Motor neuron (in vitro differentiated cells): ENCODE measurements at places on chromosomes 2 and 18. TPM values are rescaled to one million over a fixed set of nuclear protein-coding genes. Genes with fewer than 3 reads are reported as not detected.
A peak's percentile ranks its signal among the peaks of the same experiment; 100 is the strongest.

The HNMT gene
- total RNA-seq, result 1.3 and 2.1 TPM in 2 replicates

GRCh38 chr2:99461828-99462483, 27.9 kb downstream of the REV1 start:
- ATAC-seq, result no peak

DNA sequence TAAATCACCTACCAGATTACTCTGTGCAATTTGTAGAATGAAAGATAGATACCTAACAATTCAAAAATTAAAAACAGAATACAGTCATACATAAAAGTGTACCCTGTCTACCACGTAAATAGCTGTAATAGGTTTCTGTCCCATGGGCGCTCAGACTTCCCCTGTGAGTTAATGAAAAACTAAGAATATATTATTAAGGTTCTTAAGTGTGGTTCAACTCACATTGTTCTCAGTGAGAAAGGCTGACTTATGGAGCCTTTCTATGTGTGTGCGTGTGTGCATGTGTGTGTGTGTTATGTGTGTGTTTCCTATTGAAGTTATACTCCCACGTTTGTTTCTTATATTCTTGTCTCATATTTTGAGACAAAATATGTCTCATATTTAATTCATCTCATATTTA, 114.6 kb upstream of the CD302 start:
- ATAC-seq, result no peak

- ATAC-seq, result no peak
Measured at GRCh38 chr18:73316513-73316912, 448.7 kb upstream of the NETO1 start.

- ATAC-seq, result no peak
Measured at GRCh38 chr2:169637620-169638019, 53.5 kb downstream of the PPIG start.

- ATAC-seq, result peak; percentile 52
Measured at GRCh38 chr2:27954771-27955383, 64.3 kb downstream of the BABAM2 start.

The PSTPIP2 gene
- 6.0 and 7.0 TPM in 2 replicates for total RNA-seq

DNA sequence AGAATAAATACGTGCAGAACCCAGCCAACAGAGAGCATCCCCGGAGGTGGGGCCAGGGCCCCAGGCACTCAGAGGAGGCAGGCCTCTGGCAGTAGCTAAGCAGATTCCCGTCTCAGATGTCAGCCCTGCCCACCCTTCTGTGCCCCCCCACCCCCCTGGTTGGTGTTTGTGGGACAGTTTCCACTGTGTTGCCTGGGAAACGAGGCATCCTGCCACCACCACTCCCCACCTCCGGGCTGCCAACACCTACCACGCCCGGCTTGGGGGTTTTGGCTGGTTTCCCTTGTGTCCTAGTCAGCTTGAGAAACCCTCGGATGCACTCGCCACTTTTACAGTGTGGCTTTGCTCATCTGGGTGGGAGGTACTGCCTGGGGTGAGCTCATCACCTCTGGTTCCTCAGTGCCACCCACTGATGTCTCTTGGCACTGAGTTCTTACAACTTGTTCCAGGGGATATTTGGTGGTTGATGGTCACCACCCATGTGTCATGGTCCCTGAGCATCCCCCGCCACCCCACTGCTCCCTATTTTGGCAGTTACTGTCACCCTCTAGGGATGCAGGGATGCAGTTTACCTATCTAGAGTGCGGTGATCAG, 72.4 kb upstream of the YWHAQ start:
- peak; percentile 82 for ATAC-seq

The IL36G gene
- 0.31 TPM in 1 of 2 replicates, not detected in the other for total RNA-seq

GRCh38 chr2:204763974-204764703, 218.9 kb downstream of the PARD3B start:
- no peak for ATAC-seq

- ATAC-seq, result peak; percentile 2
Measured at GRCh38 chr2:174683392-174683759, 80.9 kb downstream of the CHRNA1 start.

DNA sequence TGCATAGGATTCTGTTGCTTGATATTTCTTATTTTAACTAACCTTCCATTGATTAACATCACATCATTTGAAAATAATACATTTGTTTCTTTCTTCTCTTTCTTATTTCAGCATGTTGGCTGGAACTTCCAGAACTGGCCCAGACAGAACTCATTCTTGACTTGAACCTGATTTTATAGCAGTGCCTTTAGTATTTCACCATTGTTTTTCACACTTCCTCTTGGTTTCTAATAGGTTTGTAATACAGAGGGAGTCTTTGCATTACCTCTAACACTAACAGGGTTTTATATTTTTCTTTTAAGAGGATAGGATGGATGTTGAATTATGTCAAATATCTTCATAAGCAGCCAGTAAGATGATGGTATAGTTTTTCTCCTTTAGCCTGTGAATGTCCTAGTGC, 39.2 kb downstream of the SEMA4F start:
- no peak for ATAC-seq

DNA sequence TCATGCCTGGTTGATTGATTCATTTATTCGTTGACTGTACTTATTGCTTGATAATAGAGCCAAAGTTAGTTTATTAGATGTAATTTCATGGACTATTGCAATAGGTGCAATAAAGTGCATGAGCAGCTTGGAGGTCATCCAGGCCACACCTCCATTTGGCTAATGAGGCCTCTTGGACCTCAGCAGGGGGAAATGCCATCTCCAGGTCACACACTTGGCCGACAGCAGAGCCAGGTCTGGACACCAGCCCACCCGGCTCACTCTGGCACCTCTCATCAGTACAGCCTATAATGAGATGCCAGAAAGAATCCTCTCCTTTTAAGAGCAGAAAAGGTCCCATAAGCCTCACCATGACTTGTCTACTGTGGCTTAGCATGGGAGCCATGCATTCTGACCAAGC, 71.2 kb upstream of the AFF3 start:
- ATAC-seq, result no peak

The TBC1D8 gene
- 14.3 and 17.1 TPM in 2 replicates for total RNA-seq

- no peak for ATAC-seq
Measured at GRCh38 chr2:48883661-48884060, 128.1 kb upstream of the LHCGR start.

DNA sequence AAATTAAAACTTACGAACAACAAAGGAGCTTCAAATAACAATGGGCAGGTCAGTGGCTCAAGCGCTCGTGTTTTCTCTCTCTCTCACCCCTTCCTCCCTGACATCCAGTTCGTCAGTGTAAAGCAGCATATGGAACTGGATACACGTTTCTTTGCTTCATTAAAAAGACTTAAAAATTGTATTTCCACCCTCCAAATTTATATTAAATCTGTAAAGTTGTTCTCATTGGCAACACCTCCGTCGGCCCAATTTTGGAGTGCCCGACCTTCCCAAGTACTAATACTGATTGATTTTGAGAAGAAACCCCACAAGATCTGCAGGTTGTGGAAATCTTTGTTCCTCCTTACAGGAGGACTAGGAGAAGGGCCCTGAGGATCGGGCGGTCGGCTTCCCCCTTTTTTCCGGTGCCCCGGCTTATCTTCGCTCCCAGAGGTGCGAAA, 2.2 kb downstream of the TBR1 start:
- ATAC-seq, result no peak

The MARCO gene
- total RNA-seq, result not detected in 2 replicates

The ACMSD gene
- 0.18 and 0.25 TPM in 2 replicates for total RNA-seq

GRCh38 chr2:132975193-132976105, 305.4 kb upstream of the LYPD1 start:
- peak; percentile 51 for ATAC-seq

GRCh38 chr2:203681978-203682377, 24.5 kb upstream of the CD28 start:
- no peak for ATAC-seq

DNA sequence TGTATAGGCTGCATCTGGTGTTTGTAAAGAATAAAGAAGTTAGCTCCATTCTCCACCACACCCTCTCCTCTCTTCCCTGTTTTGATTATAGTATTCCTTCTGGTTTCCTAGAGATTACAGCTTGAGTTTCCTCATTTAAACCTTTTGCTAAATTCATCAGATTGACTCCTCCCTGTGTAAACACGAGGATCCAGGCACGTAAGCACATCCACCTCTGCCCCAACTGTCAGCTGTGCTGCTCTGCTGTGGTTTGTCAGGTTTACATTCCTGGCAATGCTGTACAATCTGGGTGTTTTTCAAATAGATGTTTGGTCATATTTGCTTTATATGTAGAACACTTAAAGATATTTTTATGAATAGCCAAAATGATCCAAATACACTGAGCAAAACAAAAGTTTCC, 302.8 kb downstream of the PTGR3 start:
- no peak for ATAC-seq

DNA sequence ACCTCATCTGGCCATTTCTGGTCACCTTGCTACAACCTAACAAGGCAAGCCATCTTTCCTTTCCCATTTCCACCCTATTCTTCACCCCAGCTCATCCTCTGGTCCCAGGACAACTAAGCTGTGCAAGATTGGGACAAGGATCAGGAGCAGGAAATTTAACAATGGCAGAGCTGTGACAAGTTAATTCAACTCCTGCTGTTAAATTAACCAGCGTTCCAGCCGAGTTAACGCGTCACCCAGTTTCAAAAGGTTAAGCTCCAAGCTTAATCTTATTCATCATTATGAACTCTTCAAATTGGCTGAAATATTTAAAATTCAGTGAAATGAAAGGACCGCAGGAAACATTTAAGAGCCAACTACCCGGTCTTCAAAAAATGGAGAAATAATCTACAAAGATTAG, 231.9 kb downstream of the GRB14 start:
- ATAC-seq, result no peak

- ATAC-seq, result no peak
Measured at GRCh38 chr18:172361-172760, 14.0 kb downstream of the USP14 start.

DNA sequence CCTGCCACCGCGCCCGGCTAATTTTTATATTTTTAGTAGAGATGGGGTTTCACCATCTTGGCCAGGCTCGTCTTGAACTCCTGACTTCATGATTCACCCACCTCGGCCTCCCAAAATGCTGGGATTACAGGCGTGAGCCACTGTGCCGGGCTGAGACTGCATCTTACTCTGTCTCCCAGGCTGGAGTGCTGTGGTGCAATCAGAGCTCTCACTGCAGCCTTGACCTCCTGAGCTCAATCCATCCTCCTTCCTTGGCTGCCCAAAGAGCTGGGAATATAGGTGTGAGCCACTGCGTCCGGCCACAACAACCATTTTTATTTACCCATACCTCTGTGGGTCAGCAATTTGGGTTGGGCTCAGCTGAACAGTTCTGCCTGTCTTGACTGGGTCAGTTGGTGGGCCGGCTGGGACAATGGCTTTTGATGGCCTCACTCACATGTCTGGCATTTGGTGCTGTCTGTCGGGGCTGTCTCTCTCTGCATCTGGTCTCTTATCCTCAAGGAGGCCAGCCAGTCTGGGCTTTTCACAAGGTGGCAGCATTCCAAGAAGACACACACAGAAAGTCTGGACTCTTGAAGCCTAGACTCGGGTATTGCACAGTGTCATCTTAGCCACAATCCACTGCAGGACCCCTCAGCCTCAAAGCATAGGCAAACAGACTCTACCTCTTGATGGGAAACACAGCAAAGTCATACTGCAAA, 116.8 kb upstream of the GATA6 start:
- ATAC-seq, result no peak

DNA sequence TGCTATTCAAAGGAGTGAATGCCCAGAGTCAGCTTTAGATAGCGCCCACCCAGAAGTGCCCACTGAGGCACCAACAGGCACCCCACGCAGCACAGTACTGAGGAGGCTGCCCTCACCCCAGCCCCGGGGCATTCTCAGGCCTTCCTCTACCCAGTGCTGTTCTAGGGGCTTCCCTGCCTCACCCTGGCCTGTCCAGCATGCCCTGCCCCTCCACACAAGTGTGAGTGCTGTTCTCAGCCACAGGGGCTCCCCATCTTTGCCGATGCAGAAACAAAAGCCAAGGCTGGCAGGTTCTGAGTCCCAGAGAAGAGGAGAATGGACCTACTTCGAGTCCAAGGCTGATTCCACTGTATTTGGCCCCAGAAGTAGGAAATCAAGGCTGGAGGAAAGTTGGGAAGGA, 15.8 kb downstream of the BIN1 start:
- no peak for ATAC-seq

The PKDCC gene
- 3.2 and 5.2 TPM in 2 replicates for total RNA-seq

DNA sequence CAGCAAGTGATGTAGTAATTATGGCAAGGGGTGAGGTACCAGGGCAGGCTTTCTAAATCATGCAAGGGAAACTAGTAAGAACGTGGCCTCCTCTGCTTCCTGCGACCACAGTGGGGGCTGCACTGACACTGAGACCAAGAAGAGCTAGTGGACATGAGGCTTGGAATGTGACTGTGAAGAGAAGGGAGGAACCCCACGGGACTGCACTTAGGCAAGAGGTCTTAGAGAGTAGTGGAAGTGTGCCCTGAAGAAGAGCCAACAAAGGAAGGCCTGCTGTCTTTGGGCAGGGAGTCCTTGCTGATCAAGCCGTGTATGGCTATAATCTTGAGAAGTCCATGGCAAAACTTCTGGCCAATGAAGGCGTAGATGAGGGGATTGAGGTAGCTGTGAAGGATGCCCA, 8.9 kb upstream of the RUFY4 start:
- ATAC-seq, result no peak

The GKN2 gene
- 0.27 TPM in 1 of 2 replicates, not detected in the other for total RNA-seq

The MATN3 gene
- total RNA-seq, result 0.69 and 0.78 TPM in 2 replicates

- no peak for ATAC-seq
Measured at GRCh38 chr2:71505086-71505769, 51.9 kb downstream of the DYSF start.
